ENCODE measurements at places on chromosomes 5 and 9.

DNA sequence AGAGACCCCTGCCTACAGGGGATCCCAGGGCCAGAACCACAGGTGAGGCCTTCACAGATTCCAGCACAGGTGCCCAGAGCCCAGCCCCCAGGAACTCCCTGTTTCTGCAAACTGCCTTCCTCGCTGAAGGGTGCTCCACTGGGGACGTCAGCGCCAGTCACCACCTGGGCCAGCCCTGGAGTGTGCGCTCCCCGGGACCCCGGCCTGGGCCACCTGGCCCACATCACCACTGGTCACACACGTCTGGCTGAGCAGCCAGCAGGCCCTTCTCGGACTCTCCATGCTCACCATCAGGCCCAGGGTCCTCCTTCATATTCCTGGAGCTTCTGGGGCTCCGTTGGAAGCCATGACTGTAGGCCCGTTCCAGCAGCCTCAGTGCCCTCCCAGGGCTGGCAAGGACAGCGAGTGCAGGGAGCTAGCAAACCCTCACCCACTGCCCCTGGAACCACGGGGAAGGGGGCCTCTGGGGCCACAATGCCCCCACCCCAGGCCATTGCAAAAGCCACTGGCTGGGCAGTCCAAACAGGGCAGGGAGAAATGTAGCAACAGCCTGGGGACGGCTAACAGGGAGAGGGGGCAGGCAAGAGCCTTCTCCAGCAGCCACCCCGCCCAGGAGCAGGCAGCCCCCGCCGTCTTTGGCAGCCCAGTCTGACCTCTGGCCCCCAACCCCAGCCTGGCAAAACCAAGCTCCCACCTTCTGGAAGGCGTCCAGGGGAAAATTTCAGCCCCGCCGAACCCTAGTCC lies 1.3 kb downstream of the AGPAT2 start:
- no peak for DNase-seq

GRCh38 chr5:101580591-101580990 lies 677.5 kb upstream of the ST8SIA4 start:
- no peak for DNase-seq

- no peak for DNase-seq
These were observed 180.7 kb downstream of the ERCC6L2 start for GRCh38 chr9:96056226-96056625.

DNA sequence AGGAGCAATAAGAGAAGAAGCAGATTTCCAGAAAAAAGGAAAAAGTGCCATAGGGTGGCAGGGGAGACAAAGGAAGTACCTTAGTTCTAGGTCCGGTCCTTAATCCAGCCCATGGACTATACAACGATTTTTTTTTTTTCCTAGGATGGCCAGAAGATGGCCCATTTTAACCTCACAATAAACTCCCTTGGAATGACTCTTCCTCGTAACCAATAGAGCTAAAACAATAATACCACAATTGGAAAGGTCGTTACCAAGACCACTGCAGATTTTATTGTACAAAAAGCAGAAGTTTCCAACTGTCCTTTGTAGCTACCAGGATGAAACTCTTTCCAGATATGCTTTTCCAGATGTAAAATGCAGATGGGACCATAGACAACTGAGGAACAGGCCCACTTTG lies 34.4 kb upstream of the SSBP2 start:
- DNase-seq = no peak

DNA sequence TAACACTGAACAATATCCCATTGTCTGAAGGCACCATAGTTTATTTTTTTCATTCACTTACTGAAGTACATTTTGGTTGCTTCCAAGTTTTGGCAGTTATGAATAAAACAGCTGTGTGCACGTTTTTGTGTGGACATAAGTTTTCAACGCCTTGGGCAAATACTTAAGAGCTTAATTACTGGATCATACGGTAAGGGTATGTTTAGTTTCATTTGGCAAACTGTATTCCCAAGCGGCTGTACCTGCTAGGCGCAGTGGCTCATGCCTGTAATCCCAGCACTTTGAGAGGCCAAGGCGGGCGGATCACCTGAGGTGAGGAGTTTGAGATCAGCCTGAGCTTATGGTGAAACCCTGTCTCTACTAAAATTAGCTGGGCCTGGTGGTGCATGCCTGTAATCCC lies 63.7 kb upstream of the FAM120A start:
- no peak for DNase-seq

DNA sequence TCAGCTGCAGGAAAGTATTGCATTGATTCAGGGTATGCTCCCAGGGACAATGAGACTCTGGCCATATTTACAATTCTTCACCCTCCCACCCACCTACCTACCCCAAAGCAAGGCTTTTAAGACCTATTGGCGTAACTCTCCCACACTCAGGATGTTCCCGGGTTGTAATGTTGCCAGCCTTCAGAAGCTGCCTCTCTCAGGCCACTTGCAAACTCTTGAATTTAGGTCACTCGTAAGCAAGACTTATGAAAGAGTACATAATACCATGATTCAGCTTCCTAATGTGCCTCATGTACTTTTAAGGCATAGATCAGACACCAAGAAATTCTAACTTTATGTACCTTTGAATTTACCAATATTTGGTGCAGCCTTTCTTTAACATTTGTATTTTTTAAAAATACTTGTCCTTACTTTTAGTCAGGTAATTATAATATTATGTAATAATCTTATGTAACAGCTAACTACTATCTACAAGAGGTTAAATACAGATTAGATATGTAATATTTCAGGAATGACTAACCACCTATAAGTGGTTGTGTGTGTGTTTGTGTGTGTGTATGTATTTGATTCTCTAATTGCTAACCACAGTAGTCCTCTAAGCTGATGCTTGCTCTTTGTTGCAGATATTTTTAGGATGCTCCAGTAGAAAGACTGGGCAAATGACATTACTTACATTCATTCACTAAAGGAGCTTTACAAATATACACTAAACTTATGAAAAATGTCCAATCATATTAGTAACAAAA lies 630.5 kb upstream of the MEF2C start:
- DNase-seq = no peak

DNA sequence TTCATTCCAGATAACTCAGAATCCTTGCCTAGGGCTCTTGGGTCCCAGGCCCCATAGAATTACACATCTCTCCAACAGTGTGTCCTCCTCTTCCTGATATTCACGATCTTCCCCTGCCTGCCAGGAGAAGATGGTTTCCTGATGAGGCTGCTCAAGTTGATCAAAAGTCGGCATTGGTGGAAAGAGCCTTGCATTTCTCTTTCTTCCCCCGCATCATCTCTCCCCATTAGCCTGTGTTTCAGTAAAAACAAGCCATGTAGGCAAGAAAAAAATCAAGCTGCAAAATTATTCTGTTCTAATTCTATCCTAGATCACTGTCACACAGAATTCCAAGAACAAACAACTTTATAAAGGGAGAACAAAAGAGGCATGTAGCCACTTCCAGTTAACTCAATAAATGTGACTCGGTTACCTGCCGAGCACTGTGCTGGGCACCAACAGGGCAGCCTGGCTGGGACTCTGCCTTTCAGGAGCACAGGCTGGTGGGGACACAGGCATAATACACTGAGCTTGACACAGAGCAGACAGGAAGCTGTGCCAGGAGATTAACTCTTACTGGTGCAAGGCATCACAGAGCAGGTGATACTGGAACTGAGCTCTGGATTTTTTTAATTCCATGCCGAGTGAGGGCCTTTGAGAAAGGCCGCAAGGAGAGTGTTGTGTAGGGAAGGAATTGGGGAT lies 25.6 kb downstream of the TMOD1 start:
- no peak for DNase-seq

DNA sequence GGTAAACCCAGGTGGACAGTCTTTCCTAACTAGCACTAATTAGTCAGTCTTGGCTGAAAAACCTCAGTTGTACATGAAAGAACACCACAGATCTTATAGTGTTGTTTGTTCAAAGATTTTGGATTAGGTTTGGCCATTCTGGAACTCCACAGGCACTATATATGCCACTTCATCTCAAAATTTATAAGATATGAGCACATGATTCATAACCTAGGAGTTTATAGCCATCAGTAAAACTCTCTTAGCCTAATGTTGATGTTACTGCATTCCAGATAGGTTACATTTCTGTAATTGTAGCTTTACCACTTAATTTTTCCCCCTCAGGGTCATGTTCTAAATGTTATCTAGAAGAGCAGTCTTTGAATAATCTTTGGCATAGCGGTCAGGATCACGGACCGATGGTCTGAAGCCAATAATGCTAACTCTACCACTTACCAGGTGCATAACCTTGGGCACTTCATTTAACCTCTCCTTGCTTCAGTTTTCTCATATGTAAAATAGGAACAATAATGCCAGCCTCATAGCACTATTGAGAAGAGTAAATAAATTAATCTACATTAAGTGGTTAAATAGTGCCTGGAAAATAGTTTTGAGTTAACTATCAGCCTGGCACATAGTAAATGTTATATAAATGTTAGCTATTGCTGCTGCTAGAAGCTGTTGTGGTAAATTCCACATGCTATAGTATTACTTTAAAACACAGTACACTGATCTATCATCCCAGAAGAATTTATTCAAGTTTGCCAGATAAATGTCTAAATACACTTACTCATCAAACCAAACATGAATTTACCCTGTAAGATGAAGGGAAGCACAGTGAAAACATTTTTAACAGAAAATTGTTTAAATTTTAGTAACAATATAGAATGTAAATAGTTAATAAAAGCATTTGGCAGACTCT lies 743.9 kb downstream of the NR2F1-AS1 start:
- DNase-seq = no peak

GRCh38 chr5:154179846-154180710 lies 10.5 kb upstream of the GALNT10 start:
- peak; percentile 63 for DNase-seq

GRCh38 chr5:138455232-138455930 lies 9.9 kb upstream of the EGR1 start:
- DNase-seq = no peak

- DNase-seq = no peak
These were observed 46.2 kb downstream of the LHFPL2 start for GRCh38 chr5:78602400-78602799.

DNA sequence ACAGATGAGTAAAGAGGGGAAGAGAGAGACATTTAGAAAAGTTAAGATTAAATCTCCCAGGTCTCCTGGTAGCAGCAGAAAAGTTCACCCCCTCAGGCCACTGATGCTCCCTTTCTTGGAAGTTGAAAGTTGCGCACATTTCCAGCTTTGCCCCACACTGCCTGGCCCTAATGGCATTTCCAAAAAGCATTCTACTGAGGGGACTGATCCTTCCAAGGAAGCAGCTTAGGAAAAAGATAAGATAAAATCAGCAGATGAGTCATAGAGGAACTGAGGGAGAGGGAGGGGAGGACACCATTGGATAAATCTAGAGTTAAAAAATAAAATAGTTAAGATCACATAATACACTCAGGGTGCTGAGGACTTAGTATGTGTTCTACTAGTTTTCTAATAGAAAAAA lies 67.6 kb upstream of the SLC12A2 start:
- DNase-seq = no peak

GRCh38 chr9:87714819-87715218 lies 11.1 kb upstream of the CTSL start:
- DNase-seq = no peak

DNA sequence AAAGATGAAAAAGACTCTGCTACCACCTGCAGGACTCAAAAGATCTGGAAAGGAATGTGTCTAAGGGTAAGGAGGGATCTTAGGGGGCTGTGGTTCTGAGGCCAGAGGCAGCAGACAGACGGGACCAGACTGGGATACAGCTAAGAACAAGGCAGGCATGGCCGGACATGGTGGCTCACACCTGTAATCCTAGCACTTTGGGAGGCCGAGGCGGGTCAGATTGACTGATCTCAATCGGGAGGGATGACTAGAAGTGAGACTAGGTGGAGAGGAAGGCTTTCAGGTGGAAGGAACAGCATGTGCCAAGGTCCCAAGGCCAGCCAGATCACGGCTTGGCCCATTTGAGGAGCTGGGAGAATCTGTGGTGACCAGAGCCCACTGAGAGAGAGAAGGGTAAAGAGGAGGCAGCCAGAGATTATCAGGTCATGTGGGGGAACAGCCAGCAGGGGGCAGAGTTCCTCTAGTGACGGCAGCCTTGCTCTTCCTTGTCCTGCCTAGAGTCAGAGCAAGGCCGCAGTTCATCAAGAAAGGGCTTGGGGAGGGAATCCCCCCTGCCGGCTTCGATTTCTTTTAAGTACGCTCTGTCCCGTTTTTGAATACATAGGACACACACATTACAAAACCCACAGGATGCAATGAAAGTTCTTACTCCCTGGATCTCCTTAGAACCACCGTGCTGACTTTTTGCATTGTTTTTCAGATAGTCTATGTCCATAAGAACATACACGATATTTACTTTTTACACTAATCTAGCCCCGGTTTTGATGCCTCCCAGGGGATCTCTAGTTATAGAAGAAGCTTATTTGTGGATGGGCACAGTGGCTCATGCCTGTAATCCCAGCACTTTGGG lies 2.6 kb upstream of the OLFML2A start:
- DNase-seq = peak; percentile 82

GRCh38 chr5:81630684-81631083 lies 120.2 kb downstream of the SSBP2 start:
- no peak for DNase-seq

DNA sequence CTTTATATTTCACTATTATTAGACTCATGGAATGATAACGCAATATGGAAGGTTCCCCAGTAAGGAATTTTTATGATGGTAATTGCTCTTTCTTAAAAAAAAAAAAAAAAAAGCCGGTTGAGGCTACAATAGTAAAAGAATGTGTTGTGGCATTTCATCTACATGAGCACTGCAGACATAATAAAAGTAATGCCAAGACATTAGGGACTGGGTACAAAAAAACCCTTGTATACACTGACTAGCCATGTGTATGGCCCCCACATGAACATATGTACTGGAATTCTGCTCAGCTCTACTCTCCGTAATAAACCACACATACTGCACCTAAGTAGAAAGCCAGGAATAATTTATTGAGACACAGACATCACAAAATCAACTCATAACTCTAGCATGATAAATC lies 218.4 kb downstream of the ADAMTS6 start:
- no peak for DNase-seq

GRCh38 chr9:69036309-69036708 lies 757 bp downstream of the FXN start:
- DNase-seq = peak; percentile 43

- DNase-seq = peak; percentile 79
These were observed 92.8 kb downstream of the SNX18 start for GRCh38 chr5:54610197-54610944.

GRCh38 chr5:168646335-168646734 lies 67.2 kb upstream of the PANK3 start:
- no peak for DNase-seq

DNA sequence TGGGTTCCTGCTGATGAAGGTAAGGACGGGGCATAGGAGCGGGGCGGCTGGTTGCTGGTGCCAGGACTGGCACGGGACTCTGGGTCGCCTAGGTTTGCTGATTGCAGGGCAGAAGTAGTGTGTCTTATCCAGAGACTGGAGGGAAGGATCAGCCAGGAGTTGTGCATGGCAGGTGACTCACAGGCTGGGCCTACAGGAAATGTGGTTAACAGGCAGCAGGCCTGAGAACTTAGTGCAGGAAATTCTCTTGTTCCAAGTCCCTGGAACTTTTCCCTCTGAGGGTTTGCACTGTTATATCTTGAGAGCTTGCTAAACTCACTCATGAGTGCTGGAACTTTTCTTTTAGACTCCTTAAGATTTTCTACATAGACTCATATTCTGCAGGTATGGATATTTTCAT lies 95.1 kb downstream of the ANXA2R start:
- DNase-seq = no peak
